ENCODE measurements at places on chromosomes 16 and 17. TPM values are rescaled to one million over a fixed set of nuclear protein-coding genes. Genes with fewer than 3 reads are reported as not detected.

SEZ6 gene
- not detected for total RNA-seq

ARHGDIG gene
- 3.2 TPM for total RNA-seq

SLC6A2 gene
- total RNA-seq = not detected

KRT28 gene
- not detected for total RNA-seq

CLDN7 gene
- 1.9 TPM for total RNA-seq

RPGRIP1L gene
- total RNA-seq = 10.4 TPM

C1QTNF8 gene
- not detected for total RNA-seq

LCAT gene
- 10.5 TPM for total RNA-seq

GPRC5B gene
- total RNA-seq = 31.1 TPM

GRB7 gene
- total RNA-seq = 2.8 TPM

VAMP2 gene
- total RNA-seq = 21.3 TPM

CORO6 gene
- total RNA-seq = 7.5 TPM

KRT34 gene
- 0.46 TPM for total RNA-seq

FMNL1 gene
- 36.1 TPM for total RNA-seq

ADAD2 gene
- total RNA-seq = not detected

MT1M gene
- total RNA-seq = not detected

TMEM11 gene
- 70.8 TPM for total RNA-seq

CIITA gene
- 0.05 TPM for total RNA-seq

MC1R gene
- 6.5 TPM for total RNA-seq

HOXB13 gene
- total RNA-seq = 2.1 TPM

SCIMP gene
- total RNA-seq = not detected

NUTF2 gene
- total RNA-seq = 234 TPM

GSE1 gene
- total RNA-seq = 22.2 TPM

SIAH1 gene
- total RNA-seq = 10.9 TPM

MYL4 gene
- total RNA-seq = not detected

SEZ6L2 gene
- total RNA-seq = 19.9 TPM

KRTAP4-9 gene
- not detected for total RNA-seq

C16orf89 gene
- total RNA-seq = not detected

RNF222 gene
- total RNA-seq = not detected

GGA2 gene
- 25.5 TPM for total RNA-seq

SSTR5 gene
- 0.49 TPM for total RNA-seq

ALOXE3 gene
- 8.5 TPM for total RNA-seq

AANAT gene
- total RNA-seq = 0.26 TPM

KRTAP9-4 gene
- total RNA-seq = not detected

GLG1 gene
- total RNA-seq = 43.8 TPM

EVI2B gene
- total RNA-seq = not detected

ZNF469 gene
- total RNA-seq = 9.6 TPM

USP10 gene
- 77.1 TPM for total RNA-seq

EFCAB3 gene
- total RNA-seq = not detected

FOXN1 gene
- not detected for total RNA-seq

RUNDC3A gene
- total RNA-seq = 1.3 TPM

KLHL10 gene
- not detected for total RNA-seq
